Bone marrow (tissue), 2 donors: ENCODE measurements at places on chromosomes 16 and 17.

DNA sequence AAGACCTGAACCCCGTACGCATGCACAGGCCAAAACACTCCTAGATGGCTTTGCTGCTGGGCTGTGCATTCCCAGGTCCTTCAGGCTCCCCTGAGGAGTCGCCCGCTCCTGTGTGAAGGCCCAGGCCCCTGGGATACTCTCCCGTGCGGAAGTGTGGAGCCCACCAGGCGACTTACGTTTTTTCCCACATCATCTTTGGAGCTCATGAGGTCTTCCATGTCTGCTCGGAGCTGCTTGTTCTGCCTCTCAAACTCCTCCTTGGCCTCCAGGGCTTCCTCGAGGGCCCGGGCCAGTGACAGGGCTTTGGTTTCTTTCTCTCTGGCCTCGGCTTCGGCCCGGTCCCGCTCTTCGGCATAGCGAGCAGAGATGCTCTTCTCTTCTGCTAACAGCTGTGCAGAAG, 56.4 kb downstream of the NDEL1 start:
- DNase-seq: no peak

GRCh38 chr16:50318796-50319578, 49.8 kb downstream of the BRD7 start:
- DNase-seq: no peak

DNA sequence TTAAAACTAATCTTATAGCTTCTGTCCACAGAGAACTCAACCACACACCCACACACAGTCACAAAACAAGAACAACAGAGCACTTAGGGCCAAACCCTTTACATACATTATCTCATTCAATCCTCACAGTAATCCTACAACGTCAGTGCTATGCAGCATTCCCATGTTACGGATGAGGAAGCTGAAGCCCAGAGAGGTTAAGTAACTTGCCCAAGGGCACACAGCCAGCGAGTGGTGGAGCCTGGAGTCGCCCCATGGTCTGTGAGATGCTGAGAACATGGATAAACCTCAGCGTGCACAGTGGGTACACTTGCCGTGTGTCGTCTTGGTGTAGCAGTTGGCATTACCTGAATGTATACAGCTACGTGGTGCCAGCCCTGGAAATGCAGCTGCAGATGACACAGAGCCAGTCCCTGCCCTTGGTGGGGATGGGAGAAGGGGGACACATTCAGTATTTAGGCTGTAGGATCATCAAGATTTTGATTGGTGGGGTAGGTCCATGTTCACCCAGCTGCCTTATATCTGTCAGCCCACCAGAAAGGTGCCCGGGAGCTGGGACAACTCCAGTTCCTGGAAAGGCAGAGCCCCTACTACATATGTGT, 177.0 kb downstream of the IRF8 start:
- no peak for DNase-seq

DNA sequence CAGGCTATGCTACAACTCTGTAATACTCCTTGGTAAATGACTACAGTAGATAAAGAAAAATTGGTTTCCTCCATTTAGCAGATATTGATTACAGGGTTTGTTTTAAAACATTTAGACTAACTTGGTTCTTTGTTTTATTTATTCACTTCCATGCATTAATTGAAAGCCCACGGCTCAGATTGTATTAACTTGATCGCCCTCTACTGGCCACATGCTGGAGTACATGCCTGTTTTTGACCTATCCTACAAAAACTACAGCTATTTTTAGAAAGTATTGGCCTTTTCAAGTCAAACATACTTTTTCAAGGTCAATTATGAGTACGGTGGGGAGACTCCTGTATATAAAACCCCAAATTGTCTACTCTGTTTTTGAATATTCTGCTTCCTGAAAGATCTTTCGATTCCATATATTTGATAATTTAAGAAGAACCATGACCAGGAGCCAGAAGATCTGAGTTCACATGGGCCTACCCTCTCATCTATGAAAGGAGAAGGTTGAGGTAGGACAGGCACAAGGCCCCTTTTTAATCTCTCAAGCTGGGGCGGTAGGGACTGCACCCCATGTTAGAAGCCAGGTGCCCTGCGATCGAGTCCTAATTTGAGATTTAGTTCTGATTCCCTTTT, 51.8 kb downstream of the CA10 start:
- no peak for DNase-seq

DNA sequence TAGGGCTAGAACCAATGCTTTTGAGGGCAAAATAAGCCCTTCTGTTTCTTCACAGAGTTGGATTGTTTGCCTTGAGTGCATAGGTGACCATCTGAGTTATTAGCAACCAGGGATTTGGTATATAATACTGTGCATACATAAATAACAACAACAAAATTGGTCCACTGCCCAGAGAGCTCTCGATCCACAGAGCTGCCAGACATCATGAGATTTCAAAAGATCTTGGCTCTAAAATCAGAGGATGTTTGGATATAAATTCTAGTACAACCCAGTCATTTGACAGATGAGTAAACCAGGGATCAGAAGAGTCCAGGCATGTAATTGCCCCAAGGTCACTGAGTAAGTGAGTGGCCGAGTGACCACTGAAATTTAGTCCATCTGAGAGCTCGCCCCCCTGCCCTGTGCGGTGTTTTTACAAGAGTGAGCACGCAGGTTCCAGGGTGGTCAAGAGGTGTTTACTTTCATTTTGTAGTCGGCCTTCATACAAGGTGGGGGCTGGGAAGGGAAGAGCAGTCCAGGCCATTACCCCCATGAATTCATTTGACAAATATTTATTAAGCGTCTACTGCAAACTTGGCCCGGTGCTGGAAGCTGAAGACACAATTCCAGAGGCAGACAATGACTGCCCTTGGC, 1.8 kb upstream of the MT2A start:
- no peak for DNase-seq

- no peak for DNase-seq
These were observed 7.0 kb downstream of the PLXDC1 start for GRCh38 chr17:39144416-39144840.

- no peak for DNase-seq
These were observed 172.5 kb downstream of the HS3ST3A1 start for GRCh38 chr17:13429201-13429600.

GRCh38 chr16:59701963-59702930, 968.1 kb upstream of the GOT2 start:
- no peak for DNase-seq

GRCh38 chr16:82329504-82330192, 159.6 kb upstream of the MPHOSPH6 start:
- DNase-seq: no peak

GRCh38 chr16:52497067-52497816, 49.7 kb downstream of the TOX3 start:
- no peak for DNase-seq

- DNase-seq: no peak
These were observed 45.3 kb downstream of the RAI1 start for GRCh38 chr17:17726458-17727060.

GRCh38 chr17:57623620-57624019, 121.5 kb downstream of the CCDC182 start:
- no peak for DNase-seq

GRCh38 chr17:82915010-82915756, 75.4 kb upstream of the ZNF750 start:
- DNase-seq: no peak

- no peak for DNase-seq
These were observed 3.0 kb downstream of the SOX9 start for GRCh38 chr17:72123530-72124437.

GRCh38 chr17:45828582-45829133, 16.0 kb upstream of the SPPL2C start:
- no peak for DNase-seq

GRCh38 chr17:81528651-81529436, 667 bp downstream of the FSCN2 start:
- no peak for DNase-seq

DNA sequence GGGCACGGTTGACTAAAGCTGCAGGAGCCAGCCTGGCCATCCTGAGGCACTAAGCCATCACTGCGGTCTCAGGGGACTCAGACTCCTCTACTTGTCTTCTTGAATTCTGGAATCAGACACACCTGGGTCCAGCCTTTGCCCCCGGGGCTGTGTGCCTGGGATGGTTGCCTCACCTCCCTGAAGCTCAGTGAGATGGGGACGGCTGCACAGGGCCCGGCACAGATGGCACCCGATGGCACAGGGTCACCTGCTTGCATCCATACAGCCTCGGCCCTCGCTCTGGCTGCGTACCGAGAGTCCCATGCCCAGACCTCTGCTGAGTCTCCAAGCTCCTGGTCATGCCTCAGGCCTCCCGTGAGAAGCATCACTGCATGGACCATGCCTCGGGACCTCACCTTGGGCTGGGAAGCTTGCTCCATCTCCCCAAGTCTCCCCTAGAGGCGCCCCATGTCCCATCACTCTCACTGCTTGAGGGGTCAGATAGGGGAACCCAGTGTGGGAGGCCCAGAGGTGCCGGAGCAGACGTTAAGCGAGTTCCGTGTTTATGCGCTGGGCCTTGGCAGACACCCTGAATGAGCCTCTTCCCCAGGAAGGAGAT, 316.3 kb downstream of the SEC14L1 start:
- no peak for DNase-seq

DNA sequence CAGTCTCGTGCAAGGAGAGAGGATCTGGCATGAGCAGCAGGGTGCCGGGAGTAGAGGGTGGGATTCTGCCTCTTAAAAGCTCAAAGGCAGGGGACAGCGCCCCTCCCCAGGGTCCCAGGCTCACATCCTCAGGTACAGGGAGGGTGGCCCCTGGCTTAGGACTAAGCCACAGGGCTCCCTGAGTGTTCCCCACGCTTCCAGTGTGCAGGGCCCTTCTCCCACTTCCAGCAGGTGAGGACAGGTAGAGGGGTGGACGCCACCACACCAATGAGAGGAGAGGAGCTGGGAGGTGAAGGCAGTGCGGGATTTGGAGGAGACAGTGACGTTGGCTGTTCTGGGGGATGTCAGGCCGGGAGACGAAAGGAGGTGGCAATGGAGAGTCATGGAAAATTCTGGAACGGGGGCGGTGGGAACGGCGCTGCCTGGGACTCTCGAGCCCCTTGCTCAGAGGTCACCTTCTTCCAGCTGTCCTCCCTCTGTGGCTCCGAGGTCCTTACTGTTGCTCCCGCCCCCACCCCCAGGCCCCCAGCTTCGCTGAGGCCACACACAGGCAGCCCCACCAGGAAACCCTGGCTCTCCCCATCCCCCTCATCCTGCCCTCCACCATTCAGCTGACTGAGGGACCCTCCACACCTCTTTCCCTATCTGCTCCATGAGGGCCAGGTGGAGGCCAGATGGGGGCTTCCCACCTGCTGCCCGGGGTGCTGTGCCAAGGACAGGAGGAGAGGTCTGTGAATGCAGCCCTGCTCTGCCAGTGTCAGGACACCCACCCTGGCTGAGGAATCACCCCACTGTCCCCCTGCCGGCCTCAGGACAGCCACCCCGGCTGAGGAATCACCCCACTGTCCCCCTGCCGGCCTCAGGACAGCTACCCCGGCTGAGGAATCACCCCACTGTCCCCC, 57.7 kb upstream of the ACSF3 start:
- no peak for DNase-seq

- DNase-seq: no peak
These were observed 43.0 kb downstream of the MYO18A start for GRCh38 chr17:29136998-29137730.

DNA sequence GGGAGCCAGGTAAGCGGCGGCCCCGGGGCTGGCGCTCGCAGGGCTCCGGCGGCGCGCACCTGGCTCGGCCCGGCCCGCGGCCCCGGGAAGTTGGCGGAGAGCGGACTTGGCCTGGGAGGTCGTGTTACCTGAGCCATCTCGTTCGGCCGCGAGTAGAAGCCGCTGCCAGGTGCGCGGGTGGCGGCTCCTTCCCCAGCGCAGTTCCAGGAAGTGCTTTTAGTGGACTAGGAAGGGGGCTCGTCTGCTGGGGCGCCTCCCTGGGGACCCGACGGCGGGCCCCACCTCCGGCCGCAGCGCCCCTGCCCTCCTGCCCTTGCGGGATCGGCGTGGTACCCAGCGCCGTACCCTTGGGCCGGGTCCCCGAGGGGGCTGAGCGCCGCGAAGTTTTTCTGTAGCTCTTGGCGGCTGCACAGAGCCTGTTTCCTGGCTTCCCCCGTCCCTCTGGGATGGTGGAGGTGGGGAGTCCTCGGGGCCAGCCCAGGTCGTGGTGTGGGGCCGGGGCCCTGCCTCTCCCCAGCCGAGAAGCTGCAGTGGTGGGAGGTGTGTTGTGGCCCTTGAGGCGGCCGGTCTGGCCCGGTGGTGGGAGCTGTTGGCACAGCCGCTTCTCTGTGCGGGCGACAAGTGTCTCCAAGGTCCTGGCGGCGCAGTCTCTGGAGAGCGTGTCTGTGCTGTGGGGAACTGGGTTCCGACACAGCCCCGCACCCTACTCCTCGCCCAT, 96.9 kb downstream of the RAB11FIP4 start:
- DNase-seq: no peak

DNA sequence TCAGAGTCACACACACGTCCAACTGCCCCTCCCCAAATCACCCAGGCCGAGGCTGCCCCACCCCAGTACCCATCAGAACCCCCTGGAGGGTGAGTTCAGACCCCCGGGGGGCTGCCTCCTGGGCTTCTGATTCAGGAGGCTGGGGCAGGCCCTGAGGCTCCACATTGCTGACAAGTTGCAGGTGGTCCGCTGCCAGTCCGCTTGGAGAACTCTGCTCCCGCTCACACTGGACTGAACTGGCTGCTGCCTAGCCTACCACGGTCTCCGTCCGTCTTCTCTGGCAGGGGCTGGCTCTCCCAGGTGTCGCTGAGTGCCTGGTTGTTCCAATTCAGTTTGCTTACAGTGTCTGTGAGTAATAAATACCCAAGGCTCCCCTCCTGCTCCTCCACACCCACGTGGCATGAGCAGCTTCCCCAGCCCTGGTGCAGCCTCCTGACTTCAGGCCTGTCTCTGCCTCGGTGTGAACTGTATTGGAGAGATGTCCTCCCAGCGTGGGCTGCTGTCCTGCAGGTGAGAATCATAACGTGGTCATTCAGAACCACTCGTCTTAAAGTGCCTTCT, 163.4 kb downstream of the LAT start:
- no peak for DNase-seq

GRCh38 chr16:72848028-72848400, 199.9 kb downstream of the ZFHX3 start:
- DNase-seq: no peak

DNA sequence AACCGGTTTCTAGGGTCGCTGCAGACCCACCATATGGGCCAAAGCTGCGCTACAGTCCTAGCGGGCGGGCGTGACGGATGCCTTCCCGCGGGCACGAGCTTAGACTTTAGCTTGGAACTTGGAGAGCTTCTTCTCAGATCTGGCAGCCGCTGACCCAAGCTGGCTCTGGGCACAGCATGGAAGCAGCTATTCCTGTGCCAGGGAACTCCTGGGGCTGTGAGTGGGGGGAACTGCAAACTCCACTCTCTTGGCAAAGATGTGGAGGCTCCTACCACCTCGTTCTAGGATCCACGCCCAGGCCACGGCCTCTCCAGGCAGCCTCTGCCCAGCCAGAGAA, 8.8 kb downstream of the FAAP100 start:
- no peak for DNase-seq

GRCh38 chr16:56513972-56514371, 5.9 kb downstream of the BBS2 start:
- DNase-seq: peak; percentile 66

DNA sequence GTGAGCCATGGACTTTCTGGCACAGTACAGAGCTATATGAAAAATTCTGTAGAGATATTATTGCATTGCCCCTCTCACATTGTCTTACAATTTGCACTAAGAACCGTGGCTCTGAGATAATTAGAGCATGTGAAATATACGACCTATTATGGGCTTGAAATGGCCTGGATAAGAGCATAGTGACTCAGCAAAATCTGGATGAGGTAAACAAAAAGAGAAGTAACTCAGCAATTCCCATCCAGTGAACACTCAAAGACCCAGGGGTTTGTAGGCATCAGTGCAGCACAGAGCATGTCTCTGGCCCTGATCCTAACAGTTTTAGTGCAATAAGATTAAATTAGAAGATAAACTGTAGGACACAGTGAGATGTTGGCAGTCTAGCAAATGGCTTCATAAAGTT, 317.2 kb upstream of the MYOCD start:
- DNase-seq: no peak
